ENCODE measurements at places on chromosomes 2 and 18.

DNA sequence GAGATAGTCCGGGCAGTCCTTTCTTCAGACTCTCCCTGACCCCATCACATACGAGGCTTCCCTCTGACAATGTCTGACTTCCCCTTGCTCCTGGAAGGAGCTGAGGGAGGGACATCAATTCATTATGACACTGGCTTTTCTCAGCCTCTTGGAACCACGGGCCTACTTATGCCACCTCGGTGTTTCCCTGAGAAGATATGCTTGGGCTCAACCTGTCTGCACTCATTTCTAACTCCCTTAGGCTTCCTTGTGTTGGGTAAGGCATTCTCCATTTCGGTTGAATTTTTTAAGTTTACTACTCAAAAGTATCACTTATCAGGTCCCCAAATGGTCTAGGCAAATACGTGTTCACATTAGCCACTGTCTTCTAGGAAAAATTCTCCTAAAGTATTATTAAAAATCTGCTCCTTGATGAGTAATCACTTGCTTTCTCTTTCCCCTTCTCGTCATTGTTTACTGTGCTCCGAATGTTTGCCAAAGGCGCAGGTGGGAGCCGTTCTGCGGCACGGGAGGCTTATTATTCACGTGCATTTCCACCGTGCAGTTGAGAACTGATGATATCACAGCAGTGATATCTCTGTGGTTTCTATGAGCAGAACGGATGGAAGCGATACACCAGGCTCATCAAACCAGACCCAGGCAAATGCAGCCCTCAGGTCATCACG, 33.1 kb downstream of the ARL4C start:
- DNase-seq: no peak

DNA sequence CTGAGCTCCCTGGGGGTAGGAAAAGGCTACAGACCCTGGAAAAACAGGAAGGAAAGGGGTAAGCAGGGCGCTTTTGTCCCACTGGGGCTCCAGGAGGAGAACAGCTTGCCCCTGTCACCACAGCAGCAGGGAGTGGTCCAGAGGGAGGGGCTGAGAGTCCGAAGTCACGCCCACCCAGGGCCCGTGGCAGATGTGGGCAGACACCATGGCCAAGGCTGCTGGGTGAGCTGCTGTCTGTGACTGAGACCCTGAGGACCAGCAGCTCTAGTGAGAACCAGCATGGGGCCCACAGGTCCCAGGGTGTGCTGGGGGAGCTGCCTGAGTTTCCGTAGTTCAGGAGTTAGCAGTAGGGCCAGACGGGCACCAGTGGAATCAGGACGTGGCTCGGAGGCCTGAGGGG, 162.0 kb downstream of the SPP2 start:
- DNase-seq: no peak

GRCh38 chr2:102796337-102796736, 34.5 kb downstream of the TMEM182 start:
- DNase-seq: no peak

- DNase-seq: no peak
These were observed 19.6 kb downstream of the CHN1 start for GRCh38 chr2:174985614-174986013.

DNA sequence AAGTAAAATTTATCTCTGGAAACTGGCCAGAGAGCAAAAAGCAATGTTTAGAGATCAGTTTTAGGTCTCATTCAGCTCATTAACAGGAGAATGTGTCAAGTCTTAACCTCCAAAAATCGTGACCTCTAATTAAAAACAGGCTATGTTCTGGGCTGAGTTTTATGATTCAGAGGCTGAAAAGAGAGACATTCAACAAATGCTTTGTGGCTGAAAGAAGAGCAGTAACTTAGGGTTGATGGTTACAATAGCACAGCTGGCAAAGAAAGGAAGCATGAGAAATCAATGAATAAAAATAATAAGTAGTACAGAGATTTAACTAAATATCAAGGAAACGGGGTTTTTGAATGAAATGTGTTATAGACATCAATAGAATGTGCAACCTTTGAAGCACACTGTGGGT, 13.1 kb downstream of the TGIF1 start:
- DNase-seq: no peak

DNA sequence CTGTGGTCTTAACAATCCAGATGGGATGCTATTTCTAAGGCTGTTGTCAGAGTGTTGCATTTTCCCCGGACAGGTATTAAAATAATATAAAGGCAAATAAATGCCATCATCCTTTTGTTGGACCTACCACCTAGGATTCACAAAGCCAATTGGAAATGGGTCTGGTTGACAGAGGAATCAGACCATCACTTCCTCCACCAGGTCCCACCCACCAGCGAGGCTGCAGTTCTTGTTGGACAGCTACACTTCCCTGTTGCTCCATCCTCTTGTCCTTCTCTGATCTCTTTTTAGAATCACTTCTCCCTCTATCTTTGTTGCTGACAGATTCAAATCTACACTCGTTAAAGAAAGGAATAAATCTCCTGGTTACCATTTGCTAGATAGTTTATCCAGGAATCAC, 1.1 kb downstream of the TMEM169 start:
- no peak for DNase-seq

GRCh38 chr18:7877609-7878008, 310.5 kb downstream of the PTPRM start:
- no peak for DNase-seq

DNA sequence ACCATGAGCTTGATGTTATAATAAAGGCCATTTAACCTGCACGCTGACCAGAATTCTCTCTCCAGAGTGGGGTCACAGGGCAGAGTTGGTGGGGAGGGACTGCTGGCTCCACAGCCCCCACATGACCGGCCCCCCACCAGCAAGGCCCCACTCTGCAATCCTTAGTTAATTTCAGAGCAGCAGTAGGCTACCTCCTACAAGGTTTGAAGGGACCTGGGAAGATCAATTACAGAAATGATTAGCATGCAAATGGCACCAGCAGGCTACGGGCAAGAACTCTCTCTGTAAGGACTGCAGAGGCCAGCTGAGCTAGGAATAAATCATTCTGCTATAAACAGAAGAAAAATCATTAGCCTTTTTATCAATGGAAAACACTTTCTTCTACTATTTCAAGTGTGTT, 135.3 kb downstream of the C1D start:
- no peak for DNase-seq

DNA sequence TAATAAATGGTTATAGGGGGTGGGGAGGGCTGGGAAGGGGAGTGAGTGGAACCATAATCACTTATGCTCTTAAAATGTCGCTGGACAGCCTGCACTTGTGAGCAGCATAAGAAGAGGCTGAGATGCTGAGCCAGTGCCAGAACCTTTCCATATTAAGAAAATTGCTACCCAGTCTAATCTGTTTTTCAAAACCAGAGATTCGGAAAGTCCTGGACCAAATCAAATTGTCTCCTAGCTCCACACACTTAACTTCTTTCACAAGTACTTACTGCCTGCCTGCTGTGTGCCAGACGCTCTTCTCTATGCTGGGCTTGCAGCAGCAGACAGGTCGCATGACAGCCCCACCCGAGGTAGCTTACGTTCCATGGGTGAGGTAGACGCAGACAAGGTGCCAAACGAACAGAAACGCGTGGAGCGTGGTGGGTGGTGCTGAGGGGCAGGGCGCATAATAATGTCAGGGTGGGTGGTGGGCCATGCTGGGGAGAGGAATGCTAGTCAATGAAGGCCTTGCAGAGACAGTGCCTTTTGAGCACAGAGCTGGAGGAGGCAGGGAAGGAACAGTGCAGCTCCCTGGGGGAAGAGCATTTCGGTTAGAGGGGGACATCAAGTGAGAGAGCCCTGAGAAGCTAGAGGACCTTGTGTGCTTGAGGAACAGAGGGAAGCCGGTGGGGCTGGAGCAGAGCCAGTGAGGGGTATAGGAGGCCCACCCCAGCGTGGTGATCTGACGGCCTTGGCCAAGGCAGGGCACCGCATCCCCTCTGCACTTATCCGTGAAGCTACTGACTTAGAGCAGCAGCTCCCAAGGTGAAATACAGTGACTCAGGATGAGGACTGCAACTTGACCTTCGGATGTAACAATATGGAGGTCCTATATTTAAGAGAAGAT, 123.5 kb upstream of the DAPL1 start:
- peak; percentile 38 for DNase-seq

DNA sequence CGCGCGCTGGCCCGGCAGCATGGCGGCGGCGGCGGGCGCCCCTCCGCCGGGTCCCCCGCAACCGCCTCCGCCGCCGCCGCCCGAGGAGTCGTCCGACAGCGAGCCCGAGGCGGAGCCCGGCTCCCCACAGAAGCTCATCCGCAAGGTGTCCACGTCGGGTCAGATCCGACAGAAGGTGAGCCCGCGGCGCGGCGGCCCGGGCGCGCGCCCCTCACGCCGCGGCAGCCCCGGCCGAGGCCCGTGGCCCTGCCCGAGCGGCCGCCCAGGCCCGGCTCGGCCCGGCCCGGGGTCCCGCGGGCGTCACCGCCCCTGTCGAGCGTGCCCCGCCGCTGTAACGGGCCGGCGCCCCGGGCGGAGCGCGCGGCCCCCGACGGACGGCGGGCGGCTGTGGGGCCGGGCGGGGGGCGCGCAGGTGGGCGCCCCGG, 218 bp downstream of the DGKD start:
- no peak for DNase-seq

GRCh38 chr2:1638281-1638860, 105.9 kb downstream of the PXDN start:
- no peak for DNase-seq

DNA sequence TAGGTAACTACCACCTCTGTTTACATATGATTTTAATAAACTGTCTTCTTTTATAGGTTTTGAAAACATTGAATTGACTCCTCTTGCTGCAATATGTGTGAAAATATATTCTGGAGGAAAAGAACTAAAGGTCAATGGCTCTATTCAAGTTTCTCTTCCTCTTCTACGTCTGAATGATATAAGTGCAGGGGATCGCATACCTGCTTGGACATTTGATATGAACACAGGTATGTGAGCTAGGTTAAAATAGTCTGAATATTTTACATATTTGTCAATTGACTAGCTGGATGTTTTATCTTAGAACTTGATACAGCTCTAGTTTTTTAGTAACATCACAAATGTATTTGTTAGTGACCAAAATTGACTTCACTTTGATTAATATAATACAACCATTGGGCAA, 57.2 kb downstream of the FAM171B start:
- no peak for DNase-seq

DNA sequence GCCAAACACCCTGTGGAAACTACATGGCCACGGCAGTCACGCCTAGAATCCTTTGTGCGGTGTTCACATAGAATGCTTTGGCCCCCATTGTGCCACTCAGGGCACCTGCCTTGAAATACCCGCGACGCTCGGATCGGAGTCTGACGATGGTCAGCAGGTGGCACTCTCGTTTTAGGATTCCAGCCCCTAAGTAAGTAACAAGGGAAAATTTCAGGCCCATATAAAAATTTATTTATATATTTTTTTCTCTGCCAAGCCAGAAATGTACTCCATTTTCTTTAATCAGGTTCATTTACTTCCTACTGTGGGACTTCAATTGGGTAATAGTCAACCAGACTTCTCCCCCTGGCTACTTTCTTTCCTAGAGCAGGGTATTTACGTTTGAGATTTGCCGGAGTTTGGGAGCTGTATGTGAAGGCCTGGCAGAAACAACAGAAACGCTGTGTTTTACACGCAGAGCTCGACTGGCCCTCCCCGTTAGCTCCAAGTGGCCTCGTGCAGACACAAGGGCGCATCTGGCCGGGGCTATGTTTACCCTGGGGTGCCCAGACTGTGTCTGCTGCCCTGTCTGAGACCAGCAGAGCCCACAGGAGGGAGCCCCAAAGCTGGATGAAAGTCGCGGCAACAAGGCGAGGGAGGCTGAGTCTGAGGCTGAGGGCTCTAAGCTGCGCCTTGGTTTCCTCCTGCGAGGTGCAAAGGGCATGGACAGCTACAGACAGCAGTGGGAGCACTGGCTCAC, 41.6 kb downstream of the LRRC30 start:
- peak; percentile 45 for DNase-seq

DNA sequence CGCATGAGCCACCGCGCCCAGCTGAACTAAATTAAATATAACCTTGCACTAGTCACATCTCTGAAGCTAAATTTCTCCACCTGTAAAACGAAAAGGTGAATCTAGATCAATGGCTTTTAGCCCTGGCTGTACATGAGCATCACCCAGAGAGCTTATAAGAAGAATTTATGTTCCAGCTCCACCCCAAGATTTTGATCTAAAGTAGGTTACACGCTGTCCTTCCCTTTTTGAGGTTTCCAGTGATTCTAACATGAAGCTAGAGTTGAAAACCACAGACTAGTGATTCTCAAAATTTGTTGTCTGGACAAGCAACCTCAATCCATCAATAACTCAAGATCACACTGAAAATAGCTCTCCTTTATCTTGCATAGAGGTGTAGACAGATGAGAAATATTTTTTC, 208.8 kb upstream of the CRIM1 start:
- DNase-seq: no peak

GRCh38 chr18:76252880-76253279, 242.2 kb downstream of the ZNF516 start:
- no peak for DNase-seq

GRCh38 chr2:6359964-6360363, 505.7 kb downstream of the CMPK2 start:
- no peak for DNase-seq

DNA sequence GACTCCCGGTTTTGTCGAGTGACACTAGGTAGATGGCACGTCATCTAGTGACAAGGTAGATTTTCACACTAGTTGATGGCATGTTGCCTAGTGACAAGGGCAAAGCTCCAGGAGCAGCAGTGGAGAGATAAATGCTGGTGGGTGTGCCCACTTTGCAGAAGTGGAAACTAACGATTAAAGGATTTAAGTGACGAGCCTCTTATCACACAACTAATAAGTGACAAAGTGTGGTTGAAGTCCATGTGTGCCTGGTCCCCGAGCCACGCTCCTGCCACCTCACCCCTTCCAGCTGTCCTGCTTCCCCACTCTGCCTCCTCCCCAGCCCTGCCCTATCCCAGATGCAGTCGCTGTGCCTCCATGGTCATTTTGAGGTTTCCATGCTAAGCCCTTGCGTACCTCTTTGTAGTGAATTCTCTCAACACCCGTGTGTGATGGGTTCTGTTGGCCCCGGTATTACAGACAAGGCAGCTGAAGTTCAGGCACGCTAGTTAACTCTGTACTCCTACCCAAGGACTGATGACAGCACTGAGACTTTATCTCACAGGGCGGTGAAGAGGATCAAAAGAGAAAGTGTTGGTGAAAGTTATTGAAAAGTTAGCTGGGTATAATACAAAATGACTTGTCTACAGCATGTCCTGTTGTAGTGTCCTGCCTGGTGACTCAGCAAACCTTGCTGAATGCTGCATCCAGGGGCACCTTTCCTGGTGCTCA, 113.4 kb upstream of the GLI2 start:
- no peak for DNase-seq

GRCh38 chr2:74381751-74382150, 1.6 kb upstream of the DCTN1 start:
- no peak for DNase-seq

DNA sequence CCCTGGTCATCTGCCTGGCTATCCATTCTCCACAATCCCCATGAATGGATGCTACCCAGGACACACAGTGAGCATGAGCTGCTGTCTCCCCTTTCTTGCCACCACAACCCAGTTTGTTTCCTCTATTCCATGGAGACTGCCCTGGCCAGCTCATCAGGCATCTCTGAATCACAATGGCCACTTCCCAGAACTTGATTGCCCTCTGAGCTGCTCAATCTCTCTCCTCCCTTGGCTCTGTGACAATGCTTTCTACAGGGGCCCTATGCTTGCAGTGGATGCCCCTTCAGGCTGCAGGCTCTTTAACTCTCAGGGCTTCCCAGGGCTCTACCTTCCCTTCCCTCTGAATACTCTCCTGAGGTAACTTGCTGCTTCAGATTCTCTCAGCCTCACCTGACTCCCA, 14.4 kb upstream of the SLC4A5 start:
- no peak for DNase-seq

- no peak for DNase-seq
These were observed 25.7 kb downstream of the SULT1C4 start for GRCh38 chr2:108403494-108403893.

Data from nucleus accumbens (tissue), 56 donors.